ENCODE measurements at places on chromosomes 4 and X.

DNA sequence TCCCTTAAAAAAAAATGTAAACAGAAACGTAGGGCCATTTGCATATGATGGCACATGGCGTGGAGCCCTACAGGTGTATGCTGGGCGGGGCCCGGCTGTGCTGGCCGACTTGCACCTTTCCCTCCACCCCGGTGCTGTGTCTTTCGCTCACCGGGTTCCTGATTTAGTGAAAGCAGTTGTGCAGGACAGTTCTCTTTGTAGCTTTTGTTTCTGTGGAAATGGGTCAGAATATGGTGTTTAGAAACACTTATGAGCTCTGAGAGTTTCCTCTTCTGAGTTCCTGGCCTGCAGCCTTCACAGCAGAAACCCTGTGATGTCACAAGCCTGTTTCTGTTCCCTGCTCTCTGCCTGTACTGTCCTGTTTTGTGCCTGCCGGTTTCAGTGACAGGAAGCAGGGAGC lies 22.5 kb upstream of the MSANTD1 start:
- DNase-seq: no peak

DNA sequence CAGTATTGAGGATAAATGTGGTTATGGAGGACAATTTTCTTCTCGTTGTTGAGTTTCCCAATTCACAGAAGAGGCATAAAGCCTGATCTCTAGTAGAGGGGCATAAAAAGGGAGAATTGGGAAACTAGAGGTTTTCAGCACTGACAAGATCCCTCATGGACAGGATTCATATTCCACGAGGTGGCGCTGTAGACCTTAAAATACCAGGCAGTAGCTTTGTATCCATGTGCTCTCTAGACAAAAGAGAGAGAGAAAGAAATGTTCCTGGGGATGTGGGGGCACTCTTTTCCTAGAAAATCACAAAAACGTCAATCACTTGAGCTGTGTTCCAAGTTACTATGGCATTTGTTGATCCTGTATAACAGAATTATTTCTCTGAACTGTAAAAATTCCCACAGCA lies 128.3 kb downstream of the MAGEE1 start:
- DNase-seq: peak; percentile 58

DNA sequence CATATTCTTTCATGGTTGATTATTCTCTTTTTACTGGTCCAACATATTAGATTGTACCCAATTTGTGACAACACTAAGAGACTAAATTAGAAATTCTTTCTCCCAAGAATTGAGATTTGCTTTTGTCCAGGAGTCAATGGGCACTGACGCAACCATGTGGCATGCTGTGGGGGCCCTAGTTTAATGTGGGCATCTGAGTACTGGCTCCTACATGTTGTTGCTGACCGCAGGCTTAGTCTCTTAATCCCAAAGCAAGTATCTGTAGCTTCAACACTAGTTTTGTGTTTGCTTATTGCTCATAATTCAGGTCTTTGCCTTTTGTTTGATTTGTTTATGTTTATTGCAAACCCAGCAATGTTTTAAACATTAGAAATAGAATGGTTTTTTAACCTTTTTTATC lies 263.4 kb upstream of the NDST4 start:
- no peak for DNase-seq

DNA sequence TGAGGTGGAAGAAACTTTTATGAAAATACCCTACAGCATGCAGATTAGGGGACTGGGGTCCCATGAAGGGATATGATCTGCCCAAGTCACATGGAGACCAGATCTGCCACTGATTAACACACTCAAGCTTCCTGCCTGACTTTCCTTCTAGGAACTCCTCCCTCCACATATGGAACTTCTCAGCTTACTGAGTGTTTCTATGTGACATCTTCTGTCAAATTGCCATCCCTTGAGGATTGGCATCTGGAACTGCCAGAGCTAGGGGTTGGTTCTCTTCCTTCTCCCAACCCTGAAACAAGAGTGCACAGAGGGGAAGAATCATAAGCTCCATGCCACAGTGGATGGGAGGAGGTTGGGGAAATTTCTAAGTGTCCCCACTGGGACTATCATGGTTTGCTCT lies 150.6 kb upstream of the MBNL3 start:
- no peak for DNase-seq

DNA sequence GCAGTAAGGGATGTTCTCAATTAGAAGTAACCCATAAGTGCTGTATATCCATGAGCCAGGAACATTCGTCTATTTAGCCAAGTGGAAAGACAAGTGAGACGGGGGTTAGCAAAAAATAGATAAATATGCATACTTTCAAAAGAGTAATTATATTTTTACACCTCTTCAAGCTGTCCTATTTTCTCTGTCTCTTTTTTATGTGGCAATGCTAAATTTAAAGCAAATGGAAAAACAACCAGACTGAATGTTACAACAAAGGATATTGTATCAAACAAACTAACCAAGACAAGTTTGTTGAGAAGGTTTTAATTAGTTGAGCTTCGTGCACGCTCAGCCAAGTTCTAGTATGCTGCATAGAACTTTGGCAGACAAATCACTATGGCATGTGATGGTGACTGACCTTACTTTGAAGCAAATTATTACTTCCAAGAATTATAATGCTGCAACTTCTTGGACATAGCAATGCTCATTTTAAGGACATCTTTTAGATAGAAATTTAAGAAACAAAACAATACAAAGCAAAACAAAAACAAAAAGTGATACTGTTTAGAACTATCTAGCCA lies 61.4 kb upstream of the TMEM150C start:
- no peak for DNase-seq

DNA sequence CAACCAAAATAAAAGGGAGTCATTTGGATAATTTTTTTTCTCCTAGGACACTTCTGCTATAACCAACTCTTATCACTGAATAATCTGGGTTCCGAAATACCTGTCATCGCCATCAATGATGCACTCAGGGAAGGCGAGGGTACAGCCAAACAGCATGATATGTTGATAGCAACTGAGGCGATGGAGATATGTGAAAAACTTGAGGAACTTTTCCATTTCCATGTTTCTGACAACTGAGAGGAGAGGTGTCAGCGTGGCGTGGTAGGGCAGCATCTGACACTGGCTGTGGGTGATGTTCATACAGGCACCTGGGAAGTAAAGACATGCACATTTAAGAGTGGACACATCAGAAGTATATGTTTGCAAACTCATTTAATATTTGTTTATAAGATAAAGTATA lies 74.6 kb downstream of the CORIN start:
- no peak for DNase-seq

DNA sequence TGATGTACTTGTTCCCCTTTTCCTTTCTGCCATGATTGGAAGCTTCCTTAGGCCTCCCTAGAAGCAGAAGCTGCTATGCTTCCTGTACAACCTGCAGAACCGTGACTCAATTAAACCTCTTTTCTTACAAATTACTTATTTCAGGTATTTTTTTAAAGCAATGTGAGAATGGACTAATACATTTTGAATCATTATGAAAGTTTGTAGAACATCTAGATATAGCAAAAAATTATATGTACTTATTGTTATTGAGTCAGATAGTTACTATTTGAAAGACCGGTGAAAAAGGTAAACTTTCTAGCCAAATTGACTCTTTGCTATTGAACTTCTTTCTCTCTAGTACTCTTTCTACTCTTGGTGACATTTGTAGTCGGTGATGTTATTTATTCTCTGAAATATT lies 777.3 kb upstream of the GALNTL6 start:
- DNase-seq: no peak

DNA sequence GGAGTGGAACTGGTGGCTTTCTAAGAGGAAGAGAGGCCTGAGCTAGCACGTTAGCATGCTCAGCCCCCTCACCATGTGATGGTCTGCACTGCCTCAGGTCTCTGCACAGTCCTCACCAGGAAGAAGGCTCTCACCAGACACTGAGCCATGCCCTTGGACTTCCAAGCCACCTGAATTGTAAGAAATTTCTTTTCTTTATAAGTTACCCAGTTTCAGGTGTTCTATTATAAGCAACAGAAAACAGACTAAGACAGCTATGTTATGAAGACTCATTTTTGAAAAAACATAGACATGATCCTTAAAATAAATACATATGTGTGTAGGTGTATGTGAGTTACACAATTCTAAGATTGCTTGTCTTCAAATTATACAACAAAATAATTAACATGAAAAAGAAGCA lies 74.7 kb downstream of the CEP44 start:
- no peak for DNase-seq

All from NCI-H524 (cell line).